ENCODE measurements at places on chromosomes 5 and 9.
A peak's percentile ranks its signal among the peaks of the same experiment; 100 is the strongest.

GRCh38 chr9:130824643-130825350 is 10.3 kb upstream of the ABL1 start:
- DNase-seq, result no peak

GRCh38 chr9:90830977-90831376 is 29.4 kb downstream of the SYK start:
- no peak for DNase-seq

DNA sequence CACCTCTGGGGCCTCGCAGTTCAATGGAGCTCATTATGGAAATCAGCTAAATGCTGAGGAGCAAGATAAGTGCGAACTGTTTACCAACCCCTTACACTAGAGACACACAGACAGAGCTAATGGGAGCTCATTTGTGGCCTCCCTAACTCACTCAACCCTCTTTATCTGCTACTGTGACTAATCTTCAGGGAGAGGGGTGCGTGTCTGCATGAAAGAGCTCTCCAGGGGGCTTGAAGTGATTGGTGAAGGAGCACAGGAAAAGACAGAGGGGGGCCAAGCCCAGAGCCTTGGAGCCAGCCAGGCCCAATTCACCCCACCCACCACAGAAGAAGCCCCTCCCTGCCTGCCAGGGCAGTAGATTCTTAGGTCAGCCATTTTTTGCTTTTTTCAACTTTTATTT is 466.8 kb upstream of the BRINP1 start:
- no peak for DNase-seq

GRCh38 chr5:33614039-33614438 is 173.3 kb downstream of the TARS1 start:
- no peak for DNase-seq

DNA sequence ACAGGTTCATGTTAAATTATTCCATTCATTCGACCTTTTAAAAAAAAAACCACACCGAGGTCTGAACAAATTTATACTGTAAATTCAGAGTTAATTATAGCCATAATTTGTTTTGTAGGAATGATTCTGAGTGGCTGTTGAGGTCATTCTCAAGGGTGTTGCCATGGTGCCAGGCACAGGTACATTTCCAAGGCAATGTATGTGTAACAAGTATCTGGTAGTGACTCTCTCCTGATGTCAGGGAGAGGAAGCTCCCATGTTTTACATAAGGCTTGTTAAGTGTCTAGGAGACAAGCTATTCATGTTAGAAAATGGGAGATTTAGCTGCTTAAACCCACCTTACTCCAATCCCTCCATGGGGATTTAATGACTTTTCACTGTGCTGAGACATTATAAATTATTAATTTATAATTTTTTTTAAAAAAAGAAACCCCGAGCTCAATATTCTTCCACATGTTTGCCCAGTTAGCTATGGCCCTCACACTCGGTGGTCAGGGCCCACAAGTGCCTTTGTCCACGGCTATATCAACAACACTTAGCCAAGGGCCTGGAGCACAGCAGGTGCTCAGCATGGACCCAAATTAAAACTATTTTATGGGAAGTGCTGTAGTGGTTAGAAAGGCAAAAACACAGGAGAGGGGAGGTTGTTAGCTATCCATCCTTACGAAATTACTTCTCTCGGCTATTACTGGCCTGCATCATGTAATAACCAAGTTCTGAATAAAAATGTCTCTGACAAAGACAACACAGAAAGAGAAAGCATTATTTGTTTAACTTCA is 154.6 kb upstream of the GNA14 start:
- no peak for DNase-seq

DNA sequence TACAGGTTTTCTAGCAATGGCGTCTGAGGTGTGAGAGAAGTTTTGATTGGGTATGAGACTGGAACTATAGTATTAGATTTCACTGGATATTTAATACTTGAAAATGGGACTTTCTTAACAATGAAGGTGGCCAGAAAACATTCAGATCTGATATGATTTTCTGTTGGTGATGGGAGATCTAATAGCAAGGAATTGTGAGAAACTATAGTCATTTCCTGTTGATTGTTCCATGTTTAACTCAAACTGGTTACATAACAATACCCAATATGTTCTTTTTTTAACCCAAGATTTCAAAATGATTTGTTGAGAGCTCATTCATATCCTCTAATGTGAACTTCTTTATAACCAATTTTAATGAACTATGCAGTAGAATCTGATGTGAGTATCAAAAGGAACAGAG is 793.2 kb upstream of the RGMB start:
- DNase-seq, result no peak

DNA sequence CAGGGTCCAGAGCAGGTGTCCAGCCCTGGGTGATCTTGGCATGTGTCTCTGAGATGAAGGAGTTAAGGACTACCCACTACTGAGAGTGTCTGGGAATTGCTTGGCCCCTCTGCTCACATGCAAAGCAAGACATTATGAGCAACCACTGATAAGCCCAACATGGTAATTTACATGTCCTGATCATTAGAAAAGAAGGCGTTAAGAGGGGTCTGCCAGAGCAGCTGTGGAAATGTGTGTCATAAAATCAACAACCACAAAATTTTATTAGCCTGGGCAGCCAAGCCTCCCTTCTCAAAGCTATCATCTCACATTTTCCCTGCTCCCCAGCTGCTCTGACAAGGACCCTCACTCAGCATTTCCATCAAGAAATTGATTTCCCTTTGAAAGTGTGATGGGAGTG is 351.0 kb downstream of the SPOCK1 start:
- DNase-seq, result peak; percentile 38

DNA sequence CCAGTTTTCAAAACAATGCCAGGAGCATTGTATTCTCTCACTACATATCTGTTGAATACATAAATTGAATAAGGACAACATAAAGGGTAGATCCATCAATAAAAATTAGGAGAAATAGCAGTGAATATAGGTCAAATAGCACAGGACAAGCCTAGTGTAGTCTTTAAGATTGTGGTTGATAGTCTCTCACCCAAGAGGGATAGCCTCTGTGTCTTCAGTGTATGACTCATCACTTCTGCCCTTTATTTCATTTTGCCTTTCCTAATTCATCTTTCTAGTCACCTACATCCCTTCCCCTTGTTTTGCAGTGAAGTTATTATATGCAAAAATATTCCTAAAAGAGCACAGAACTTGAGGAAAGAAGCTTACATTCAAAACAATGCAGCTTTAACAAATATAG is 335.0 kb upstream of the TUSC1 start:
- DNase-seq, result no peak

GRCh38 chr5:149732324-149733128 is 2.4 kb downstream of the PPARGC1B start:
- DNase-seq, result no peak

DNA sequence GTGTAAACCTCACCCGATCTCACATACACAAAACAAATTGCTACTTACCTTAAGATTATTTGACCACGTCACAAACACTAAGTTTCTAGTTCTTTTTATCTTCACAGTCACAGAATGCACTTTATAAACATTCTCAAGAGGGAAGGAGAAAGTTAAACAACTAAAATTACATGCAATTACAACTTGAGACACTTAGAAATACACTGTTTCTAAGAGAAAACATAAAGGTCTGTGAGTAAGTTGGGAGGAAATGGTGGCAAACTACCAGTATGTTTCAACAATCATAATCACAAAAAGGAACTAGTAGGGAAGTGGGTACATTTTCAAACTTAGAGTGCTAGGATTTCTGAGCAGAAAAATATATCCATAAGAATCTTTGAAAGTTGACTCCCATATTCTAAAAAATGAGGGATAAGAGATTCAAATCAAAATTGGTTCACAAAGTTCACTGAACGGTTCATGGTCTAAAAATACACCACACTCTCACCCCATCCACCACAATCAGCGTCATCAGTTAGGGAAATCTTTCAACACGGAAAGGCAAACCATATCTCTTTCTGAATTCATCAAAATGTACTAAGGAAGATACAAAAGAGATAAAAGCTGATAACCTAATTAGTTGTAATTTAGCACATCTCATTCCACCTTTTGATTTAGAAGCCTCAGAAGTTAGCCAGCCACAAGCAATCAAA is 182.6 kb downstream of the BNC2 start:
- no peak for DNase-seq

GRCh38 chr5:68419637-68420452 is 204.3 kb downstream of the PIK3R1 start:
- no peak for DNase-seq

- peak; percentile 30 for DNase-seq
Measured at GRCh38 chr5:88702332-88702731, 180.7 kb downstream of the MEF2C start.

GRCh38 chr5:122145906-122146305 is 16.6 kb downstream of the ZNF474 start:
- DNase-seq, result peak; percentile 78

GRCh38 chr9:127828262-127829031 is 25.8 kb downstream of the FPGS start:
- no peak for DNase-seq

- DNase-seq, result no peak
Measured at GRCh38 chr5:124453221-124454051, 293.0 kb downstream of the ZNF608 start.

DNA sequence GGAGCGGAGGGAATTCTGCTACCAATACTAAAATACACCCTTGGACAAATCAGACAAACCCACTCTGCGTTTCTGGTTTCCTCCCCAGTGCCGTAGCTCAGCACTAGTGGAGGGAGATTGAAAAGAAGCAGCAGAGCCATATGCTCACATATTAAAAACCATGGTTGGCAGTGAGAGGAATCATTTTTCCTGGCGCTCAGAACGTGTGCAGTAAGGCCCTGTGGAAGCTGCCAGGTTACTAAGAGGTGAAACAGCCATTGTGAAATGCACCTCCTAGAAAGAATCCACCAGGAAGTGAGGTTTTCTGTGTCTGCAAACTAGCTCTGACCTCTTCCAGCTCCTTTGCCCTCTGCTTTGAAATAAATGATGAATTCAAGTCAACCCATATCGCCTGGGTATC is 177.2 kb downstream of the ERCC6L2 start:
- no peak for DNase-seq

DNA sequence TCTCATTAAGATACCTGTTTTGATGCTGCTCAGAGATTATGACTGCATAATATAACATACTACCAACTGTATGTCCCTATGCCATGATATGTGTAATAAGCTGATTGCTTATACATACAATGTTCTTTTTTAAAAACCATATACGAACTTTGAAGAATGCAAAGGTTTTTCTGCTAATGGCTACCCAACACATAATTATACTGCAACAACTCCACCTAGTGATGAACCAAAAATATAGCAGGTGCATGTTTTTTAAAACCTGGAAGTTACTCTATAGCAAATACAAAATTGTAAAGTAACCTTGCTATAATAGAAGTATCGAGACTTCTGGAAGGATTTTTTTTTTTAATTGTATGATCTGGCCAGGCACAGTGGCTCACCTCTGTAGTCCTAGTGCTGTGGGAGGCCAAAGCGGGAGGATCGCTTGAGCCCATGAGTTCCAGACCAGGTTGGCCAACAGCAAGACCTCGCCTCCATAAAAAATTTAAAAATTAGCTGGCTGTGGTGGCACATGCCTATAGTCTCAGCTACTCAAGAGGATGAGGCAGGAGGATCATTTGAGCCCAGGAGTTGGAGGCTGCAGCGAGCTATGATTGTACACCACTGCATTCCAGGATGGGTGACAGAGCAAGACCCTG is 49.1 kb downstream of the HOMER1 start:
- no peak for DNase-seq

DNA sequence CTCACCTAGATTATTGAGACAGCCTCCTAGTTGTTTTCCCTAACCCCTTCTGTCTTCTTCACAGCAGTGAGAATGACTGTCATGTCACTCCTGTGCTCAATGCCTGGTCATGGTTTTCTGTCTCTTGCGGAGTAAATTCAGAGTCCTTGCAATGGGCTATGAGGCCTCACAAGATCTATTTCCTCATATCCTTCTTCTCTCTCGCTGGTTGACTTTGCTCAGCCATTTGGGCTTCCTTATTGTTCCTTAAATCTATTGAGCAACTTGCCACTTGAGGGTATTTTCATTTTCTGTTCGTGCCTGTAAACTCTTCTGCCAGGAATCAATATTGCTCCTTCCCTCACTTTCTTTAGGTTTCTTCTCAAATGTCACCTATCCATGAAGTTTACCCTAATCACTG is 9.0 kb downstream of the PPP3R2 start:
- no peak for DNase-seq

GRCh38 chr9:34579808-34580163 is 9.7 kb downstream of the CNTFR start:
- DNase-seq, result no peak

DNA sequence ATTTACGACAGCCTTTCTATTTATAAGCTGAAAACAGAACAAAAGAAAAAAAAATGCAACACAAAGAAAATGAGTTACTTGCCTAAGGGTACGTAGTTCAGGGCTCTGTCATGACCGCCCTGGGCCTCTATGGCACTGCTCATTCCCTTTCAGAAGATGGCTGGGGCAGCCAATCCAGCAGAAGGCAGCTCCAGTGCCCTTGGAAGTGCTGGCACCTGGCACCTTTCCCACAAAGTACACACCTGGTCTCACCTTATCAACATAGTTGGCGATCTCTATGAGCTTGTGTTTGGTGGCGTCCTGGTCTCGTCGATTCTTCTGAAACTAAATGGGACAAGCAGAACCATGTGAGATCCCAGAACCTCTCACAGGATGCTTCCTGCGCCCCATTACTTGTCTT is 53.2 kb downstream of the NIPAL4 start:
- DNase-seq, result no peak

GRCh38 chr5:5179079-5179478 is 38.9 kb downstream of the ADAMTS16 start:
- no peak for DNase-seq

DNA sequence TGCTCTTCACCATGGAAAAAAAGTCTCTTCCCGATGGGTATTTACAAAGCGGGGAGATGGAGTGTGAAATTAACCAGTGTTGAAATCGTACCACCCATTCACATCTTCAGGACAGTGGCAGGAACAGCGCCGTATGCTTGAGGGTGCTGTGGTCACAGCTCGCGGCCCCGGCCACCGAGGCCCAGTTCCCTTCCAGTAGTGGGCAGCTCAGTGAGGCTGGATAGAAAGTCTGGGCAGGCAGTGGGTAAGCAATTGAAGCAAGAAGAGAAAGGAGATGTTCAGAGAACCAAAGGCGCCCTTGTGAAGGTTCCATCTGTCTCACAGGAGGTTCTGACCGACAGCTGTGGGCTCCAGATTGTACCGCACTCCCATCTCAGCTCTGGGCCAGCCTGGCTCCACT is 59.1 kb downstream of the SECISBP2 start:
- DNase-seq, result no peak

- no peak for DNase-seq
Measured at GRCh38 chr9:3059781-3060468, 216.0 kb upstream of the PUM3 start.

GRCh38 chr9:5566054-5566618 is 55.8 kb downstream of the PDCD1LG2 start:
- no peak for DNase-seq

Data from spinal cord (tissue), 10 donors.